Spinal cord (tissue), 10 donors: ENCODE measurements at places on chromosomes 2 and 18. TPM values are rescaled to one million over a fixed set of nuclear protein-coding genes. Genes with fewer than 3 reads are reported as not detected.

WNT10A gene
- total RNA-seq, result 0.17 TPM

SLC19A3 gene
- total RNA-seq, result 2.8 TPM

GRCh38 chr2:6908291-6908690 lies 8.9 kb upstream of the RNF144A start:
- H3K27me3 ChIP-seq, result no peaks in the 10 kb centered on the region
- no peak overlapping the region for H3K27ac ChIP-seq
- H3K36me3 ChIP-seq, result no peaks in the 10 kb centered on the region
- H3K4me1 ChIP-seq, result no peaks in the 10 kb centered on the region
- no peak overlapping the region for H3K4me3 ChIP-seq

DNA sequence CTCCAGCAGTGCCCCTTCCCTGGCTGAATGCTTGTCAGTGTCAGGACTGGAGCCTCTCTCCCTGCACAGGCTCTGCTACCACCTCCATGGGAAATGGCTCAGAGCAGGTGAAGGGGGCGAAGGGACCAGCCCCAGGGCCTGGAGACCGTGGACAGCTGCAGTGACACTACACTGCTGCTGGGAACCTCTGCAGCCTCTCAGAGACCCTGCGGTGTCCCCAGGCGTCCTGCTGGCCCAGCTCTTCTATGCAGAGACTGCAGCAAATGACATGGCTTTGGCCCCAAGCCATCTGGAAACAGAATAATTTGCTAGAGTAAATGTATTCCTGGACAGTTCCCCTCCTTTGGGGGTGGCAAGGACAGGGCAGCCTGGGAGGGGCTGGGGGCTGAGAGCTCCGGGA lies 53.2 kb downstream of the CIB4 start:
- H3K4me3 ChIP-seq, result no peak overlapping the region
- H3K27me3 ChIP-seq, result peaks cover 9% of the 10 kb centered on the region
- no peak overlapping the region for H3K27ac ChIP-seq

DNA sequence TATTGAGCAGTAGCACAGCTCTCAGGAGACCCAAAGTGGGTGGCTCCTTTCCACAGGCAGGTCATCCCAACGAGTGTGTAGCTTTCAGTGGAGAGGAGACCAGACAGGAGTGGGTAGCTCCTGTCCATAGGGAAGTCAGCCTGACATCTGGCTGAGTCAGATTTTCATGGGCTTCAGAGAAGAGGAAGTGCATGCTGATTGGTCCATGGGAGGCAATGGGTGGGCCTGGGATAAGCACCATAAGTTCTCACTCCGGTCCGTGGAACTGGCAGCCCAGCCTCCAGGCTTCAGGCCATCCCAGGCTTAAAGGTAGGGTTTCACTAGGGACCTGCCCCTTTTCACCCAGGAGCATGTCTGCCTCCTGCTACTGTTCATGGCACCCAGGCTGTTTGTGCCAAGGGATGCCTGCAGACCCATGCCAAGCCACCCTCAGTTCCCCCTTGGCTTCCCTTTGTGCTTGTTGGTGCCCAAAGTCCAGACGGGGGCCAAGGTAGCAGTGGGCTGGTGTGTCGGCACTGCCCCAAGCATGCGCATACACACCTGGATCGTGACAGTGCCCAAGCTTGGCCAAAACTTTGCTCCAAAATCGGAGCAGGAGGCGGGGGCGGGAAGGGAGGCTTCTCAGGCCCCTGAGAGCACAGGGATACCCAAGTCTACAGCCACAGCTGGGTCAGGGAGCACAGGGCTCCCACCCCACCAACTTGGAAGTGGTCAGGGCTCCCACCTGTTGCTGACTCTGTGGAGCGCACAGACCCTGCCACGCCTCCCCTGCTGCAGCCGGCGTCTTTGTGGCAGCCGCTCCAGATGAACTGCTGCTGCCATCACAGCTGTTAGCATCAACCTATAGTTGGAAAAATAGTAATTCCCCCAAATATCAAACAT lies 26.4 kb downstream of the MARCHF7 start:
- no peaks in the 10 kb centered on the region for H3K4me1 ChIP-seq
- no peak overlapping the region for H3K4me3 ChIP-seq
- DNase-seq, result no peak
- no peak overlapping the region for H3K27ac ChIP-seq

GRCh38 chr2:237896956-237897355 lies 37.5 kb downstream of the RAMP1 start:
- peaks cover 52% of the 10 kb centered on the region for H3K4me1 ChIP-seq
- no peaks in the 10 kb centered on the region for H3K27me3 ChIP-seq
- peaks cover 14% of the 10 kb centered on the region for H3K36me3 ChIP-seq
- no peak for DNase-seq

DNA sequence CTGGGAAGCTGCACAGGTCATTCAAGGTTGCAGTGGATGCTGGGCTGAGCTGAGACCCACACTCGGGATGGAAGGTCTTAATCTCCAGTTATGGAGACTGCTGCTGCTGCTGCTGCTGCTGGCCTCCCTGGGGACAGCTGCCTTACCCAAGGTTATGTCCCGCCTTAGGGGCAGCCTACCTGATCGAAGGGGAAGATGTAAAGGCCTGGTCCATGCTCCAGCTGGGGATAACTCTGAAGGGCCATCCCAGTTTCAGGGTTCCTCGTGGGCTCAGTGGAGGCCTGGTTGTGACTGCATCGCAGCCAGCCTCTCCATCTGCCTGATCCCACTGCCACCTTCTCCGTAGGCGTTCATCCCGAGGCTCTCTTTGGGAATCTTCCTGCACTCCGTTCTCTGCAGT lies 33.0 kb downstream of the RHOB start:
- no peaks in the 10 kb centered on the region for H3K36me3 ChIP-seq
- H3K27ac ChIP-seq, result no peak overlapping the region

GRCh38 chr2:223797037-223797436 lies 40.3 kb downstream of the AP1S3 start:
- no peaks in the 10 kb centered on the region for H3K36me3 ChIP-seq
- peak; percentile 27 for DNase-seq
- H3K4me1 ChIP-seq, result no peaks in the 10 kb centered on the region
- H3K27me3 ChIP-seq, result no peaks in the 10 kb centered on the region
